ENCODE measurements at places on chromosomes 6 and 20. TPM values are rescaled to one million over a fixed set of nuclear protein-coding genes. Genes with fewer than 3 reads are reported as not detected.

Gene MYL9
- total RNA-seq, result not detected

Gene ZFAND3
- 37.9 TPM for total RNA-seq

Gene LAMA4
- not detected for total RNA-seq

Gene ANKRD6
- total RNA-seq, result 4.9 TPM

Gene PPP1R3G
- total RNA-seq, result 0.14 TPM

GRCh38 chr6:45487645-45488044 lies 109.9 kb upstream of the SUPT3H start:
- no peak for DNase-seq

DNA sequence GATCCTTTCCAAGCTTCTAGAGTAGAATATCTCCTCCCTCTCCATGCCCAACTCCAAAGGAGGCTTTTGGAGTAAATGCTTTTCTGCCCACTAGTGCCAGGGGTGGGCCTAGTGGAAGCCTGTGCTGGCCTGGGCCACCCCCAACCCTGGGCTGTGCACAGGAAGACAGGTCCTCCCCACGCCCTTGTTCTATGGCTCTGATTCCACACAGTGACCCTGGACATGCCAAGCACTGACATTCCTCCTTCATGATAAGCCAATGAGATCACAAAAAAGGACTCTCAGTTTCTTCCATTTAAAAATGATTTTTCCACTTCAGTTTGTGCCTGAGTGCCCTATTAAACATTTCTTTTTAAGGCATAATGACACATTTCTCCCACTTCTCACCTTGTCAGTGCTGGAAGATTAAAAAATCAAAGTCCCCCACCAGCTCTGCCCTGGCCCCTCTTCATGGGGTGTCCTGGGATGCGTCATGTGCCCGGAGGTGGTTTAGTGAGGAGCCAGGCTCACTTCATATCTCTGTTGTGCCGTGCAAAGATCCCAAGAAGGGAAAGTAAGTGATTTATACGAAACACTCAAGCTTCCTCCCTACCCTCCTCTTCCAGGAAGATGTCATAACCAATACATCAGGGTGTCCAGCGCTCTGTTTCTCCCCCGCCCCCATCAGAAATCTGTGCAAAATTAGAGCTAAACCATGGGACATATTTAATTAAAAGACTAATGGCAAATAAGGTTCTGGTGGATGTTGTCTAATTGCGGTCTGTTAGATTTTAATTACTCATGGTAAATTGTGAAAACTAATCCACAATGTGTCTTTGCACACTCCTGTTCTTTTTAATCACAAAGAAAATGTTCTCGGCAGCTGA lies 255.0 kb downstream of the NRN1 start:
- DNase-seq, result no peak

- DNase-seq, result no peak
Measured at GRCh38 chr20:54272901-54273488, 65.1 kb downstream of the PFDN4 start.

GRCh38 chr6:53398247-53399026 lies 49.7 kb upstream of the ELOVL5 start:
- DNase-seq, result no peak

DNA sequence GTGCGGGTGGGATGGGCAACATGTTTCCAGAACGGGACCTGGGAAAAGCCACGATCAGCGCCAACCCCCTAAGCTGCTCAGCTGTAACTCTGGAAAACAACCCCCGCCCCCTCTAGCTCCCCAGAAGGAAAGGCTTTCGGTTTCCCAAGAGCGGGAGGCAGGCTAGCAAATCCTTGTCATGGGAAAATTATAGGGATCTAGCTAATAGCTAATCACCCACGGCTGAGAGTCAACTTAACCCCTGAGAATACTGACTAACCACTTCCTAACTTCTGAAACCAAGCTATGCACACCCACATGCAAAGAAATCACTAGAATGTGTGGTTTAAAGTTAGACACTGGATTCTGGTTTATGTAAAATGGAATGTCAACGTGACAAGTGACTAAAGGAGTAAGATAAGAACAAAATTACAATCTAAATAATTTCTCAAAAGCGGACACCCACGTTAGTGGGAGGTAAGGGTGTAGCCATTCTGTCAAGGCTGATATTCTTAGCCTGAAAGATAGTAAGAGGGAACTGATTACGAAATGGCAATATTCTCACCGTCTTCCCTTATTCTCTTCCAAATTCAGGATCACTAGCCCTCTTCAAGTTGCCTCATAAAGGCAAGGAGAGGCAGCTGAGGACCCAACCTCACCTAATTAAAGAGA lies 20.1 kb downstream of the JAG1 start:
- DNase-seq, result no peak

- DNase-seq, result peak; percentile 76
Measured at GRCh38 chr20:53750827-53751619, 157.4 kb upstream of the ZNF217 start.

DNA sequence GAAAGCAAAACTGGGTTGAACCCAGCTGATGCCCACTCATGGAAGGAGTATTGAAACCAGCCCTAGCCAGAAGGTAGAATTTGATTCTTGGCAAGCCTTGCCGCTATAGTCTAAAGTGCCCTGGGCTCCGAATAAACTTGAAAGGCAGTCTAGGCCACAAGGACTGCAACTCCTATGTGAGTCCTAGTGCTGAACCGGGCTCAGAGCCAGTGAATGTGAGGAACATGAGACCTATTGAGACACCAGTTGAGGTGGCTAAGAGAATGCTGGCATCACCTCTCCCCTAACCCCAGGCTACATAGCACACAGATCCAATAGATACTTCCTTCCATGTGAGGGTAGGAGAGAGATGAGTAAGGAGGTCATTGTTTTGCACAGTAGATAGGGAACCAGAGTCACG lies 3.5 kb upstream of the DEFB110 start:
- no peak for DNase-seq

DNA sequence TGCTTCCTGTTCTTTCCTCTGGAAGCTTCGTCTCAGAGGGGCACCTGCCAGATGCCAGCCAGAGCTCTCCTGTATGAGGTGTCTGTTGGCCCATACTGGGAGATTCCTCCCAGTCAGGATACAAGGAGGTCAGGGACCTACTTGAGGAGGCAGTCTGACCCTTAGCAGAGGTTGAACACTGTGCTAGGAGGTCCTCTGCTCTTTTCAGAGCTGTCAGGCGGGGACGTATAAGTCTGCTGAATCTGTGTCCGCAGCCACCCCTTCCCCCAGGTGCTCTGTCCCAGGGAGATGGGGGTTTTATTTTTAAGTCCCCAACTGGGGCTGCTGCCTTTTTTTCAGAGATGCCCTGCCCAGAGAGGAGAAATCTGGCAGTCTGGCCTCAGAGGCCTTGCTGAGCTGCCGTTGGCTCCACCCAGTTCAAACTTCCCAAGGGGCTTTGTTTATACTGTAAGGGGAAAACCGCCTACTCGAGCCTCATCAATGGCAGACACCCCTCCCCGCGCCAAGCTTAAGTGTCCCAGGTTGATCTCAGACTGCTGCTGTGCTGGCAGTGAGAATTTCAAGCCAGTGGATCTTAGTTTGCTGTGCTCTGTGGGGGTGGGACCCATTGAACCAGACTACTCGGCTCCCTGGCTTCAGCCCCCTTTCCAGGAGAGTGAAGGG lies 326.7 kb downstream of the BCKDHB start:
- DNase-seq, result no peak

DNA sequence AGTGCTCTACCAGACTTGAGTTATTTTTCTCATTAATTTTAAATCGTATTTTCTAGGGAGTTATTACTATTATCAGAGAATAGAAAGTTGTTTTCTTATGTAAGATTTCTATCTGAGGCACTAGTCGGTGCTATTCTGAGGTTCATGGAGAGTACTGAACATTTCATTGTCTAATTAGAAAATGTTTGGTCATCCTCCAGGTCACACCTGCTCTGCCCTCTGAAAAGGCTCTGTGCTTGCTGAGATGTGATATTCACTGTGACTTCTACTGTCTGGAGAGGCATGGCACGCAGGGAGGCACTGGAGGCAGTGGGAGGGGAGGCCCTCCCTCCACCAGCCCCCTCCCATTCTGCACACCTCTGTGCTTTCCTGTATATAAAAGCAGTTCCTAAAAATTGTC lies 3.0 kb downstream of the SYNDIG1 start:
- no peak for DNase-seq

GRCh38 chr6:69084746-69085335 lies 449.8 kb downstream of the ADGRB3 start:
- DNase-seq, result no peak

- DNase-seq, result peak; percentile 4
Measured at GRCh38 chr6:163711615-163712565, 297.4 kb downstream of the QKI start.

DNA sequence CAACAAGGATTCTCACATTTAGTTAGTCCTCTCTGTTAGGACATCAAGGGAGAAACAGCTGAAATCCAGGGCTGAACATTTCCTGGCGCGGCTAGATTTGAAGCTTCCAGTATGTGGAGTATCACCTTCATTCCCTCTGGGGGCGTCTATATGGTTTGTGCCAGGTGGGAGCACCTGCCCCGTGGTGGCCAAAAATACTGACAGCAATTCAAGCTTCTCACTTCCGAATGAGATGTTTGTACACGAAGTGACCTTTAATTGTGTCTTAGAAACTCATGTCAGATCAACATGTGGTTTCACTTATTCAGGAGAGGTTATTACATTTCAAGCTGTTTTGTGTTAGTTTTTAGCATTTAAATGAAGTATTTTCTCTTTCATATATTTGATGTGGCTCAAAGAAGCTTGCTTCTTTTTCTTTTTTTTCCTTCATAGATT lies 67.3 kb upstream of the ZNF217 start:
- DNase-seq, result peak; percentile 46

DNA sequence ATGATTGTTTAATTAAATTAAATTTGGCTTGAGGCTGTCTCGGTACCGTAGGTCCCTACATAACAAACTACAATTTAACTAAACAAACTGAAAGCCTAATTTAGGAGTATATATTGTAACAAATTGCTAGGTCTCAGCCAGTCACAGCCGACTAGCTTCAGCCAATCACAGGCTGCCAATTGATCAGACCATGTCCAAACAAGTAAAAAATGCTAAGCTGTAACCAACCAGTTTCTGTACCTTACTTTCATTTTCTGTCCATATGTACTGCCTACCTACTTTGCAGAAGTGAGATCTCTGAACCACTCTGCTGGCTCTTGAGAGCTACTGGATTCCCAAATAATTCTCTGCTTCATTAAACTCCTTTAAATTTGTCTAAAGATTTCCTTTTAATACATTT lies 648.0 kb upstream of the GJE1 start:
- DNase-seq, result peak; percentile 59

GRCh38 chr6:129852257-129852858 lies 8.8 kb downstream of the TMEM244 start:
- no peak for DNase-seq

GRCh38 chr6:81634155-81634880 lies 118.2 kb downstream of the TENT5A start:
- DNase-seq, result no peak

DNA sequence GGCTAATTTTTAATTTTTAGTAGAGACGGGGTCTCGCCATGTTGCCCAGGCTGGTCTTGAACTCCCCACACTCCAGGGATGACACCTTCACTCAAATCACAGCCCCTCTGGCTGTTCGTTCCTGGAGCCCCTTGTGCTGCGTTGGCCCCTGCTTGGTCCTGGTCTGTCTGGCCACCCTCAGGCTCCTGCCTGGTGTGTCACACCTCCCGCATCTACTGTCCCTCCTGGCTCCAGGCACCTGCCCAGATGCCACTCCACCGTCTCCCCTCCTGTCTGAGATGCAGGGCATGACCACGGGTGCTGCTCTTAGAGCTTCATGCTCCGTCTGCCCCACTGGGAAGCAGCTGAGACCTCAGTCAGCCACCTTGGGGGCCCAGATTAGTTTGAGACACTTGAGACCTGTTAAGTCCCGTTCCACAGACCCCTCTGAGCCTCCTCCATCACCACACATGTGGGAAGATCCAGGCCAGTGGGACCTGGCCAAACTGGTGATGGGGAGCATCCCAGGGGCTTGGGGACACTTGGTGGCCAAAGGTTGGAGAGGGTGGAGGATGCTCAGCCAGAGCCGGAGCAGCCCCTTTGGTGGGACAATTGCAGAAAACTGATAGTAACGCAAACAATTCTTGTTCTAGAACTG lies 21.9 kb upstream of the NPBWR2 start:
- no peak for DNase-seq

DNA sequence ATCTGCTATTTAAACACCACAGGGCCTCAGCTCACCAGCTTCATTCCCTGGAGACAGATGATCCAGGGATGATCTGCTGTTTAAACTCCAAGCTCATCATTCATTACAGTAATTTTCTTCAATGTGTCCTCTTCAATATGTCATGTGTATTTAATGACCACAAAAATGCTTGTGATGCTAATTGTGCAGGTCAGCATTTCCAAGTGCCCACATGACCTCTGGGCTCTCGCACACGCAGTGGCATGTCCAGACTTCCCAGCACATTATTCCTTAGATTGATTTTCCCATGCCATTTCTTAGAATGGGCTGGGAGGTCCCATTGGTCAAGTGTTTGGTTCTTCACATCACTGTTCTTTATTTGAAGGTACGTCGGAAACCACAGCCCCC lies 434.4 kb downstream of the HAO1 start:
- DNase-seq, result no peak

DNA sequence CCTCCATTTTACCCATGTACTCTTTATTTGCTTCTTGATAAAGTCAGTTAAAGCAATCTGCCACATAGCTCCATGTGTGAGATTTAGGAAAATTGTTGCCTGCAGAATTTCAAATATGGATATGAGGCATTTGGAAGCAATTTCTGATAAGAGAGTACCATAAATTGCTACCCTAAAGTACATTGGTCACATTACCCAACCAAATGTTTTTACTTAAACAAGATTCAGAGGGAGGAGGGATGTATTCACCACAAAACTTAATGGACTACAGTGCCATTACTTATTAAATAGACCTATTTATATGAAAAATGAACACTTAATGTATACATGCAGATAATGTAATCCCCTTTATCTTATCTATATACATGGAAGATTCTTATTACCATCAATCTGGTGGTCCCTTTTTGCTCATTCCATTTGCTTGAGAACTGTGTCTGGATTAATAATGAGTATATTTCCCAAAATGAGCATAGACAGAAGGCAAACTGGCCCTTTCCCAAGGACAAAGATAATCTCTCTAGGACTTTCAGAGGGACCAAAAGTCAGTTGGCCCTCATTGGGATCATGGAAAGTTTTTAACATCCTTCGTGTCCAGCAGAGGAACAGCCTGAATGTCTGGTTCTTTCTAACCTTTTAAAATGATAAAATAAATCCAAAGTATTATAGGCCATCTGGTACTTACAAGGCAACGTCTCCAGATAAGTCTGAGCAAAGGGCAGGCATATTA lies 526.4 kb downstream of the CBLN4 start:
- DNase-seq, result no peak
